ENCODE measurements at places on chromosomes 3 and 15.

GRCh38 chr3:5787861-5788488, 600.5 kb downstream of the EDEM1 start:
- peak; percentile 18 for DNase-seq

- DNase-seq: no peak
Observed at GRCh38 chr3:106529738-106530137, 660.9 kb upstream of the CBLB start.

- no peak for DNase-seq
Observed at GRCh38 chr3:47260605-47261004, 22.0 kb downstream of the KIF9 start.

DNA sequence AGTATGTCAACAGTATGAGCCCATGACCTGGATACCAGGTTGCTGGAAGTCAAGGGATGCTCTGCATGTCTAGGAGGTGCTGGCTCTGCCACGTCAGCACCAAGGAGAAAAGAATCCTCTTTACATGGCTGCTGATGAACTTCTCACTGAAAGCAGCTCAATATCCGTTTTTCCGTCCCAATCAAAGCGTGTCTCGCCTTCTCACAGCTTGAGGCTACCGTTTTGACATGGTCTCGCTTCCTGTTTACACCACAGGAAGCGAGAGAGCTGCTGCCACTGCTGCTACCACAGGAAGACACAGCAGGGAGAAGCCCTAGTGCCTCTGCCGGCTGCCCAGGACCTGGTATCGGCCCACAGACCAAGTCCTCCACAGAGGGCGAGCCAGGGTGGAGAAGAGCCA, 27.3 kb downstream of the STARD5 start:
- peak; percentile 4 for DNase-seq

DNA sequence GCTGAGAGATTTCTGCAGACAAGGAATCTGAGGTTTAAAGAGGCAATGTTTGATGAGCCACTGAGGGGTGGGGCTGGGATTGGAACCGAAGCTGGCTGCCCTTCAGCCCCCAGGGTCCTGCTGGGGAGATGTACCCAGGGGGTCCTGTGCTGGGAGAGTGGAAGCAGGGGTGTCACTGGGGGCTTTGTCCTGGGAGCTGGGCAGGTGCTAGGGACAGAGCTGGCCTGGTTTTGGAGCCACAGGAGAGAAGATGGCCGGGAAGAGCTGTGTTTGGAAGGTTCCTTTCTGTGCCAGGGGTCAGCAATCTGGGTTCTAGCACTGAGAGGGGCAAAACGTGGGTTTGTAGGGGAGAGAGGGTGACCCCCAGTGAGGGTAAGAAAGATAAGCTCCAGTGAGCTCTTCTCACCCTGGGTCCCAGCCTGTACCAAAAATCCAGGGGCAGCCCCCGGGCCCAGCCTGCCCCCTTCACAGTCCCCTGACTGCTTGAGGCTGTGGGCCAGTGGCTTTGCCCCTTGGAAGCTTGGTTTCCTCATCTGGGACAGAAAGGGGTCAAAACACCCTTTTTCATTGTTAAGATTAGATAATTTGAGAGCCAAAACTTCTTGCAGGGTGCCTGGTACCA, 69.6 kb downstream of the SMAD3 start:
- DNase-seq: no peak

DNA sequence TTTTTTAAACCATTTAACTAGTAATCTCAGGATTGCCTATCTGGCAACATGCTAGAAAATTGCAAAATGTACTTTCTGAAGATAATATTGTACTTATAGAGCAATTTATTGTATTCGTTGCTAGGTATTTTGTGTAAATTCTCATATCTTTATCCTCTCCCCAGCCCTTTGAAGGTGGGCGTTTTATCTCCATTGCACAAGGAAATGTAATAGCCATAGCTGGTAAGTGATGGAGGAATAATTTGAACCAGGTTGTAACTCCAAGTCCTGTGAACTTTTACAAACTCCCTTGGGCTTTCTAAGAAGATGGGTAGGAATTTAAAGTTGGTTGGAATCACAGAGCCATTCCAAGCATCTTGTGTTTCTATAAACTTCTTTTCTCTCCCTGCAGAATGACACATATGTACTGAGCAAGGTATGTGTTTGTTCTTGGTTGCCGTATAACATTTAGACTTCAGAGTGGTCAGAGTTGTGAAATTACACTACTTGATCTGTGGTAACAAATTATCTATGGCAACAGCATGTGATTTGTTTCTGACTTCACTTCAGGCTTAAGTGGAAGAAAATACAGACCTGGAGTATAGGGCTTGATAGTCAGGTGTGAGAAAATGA, 170.9 kb downstream of the AKAP13 start:
- peak; percentile 67 for DNase-seq

GRCh38 chr3:128555098-128555825, 62.3 kb upstream of the GATA2 start:
- DNase-seq: no peak

- DNase-seq: no peak
Observed at GRCh38 chr3:89108291-89108550, 800 bp downstream of the EPHA3 start.

DNA sequence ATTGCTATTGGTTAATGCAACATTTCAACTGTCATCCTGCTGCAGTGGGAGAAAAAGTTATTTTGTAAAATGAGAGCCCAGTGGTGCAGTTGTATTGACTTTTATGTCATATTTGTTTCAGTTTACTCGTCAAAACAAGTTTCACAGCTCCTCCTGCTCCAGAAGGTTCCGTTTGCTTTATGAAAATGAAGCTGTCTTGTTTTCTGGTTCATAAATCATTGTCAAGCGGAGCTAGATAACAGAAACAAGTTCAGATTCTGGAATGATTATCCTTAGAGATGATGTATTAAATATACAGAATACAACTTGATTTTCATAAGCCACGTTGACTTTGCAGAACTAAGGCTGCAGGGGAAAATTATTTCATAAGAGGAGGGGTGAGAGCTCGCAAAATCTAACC, 970.5 kb upstream of the NR2F2 start:
- no peak for DNase-seq

DNA sequence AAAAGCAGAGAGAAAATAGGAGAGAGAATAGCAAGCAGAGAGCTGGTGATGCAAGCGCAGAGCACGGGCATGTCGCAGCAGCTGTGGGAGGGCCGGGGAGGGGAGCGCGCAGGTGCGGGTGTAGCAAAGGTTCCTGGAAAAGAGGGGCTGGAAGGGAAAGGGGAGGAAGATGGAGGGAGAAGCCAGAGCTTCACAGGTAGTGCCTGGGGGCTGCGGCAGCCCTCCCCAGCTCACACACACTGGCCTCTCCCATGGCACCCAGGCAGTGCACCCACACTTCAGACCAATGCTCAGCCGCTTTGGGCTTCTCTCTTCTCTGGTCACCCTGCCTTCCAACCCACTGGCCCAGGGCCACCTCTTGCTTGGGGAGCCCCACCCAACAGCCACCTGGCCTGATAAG, 72.1 kb downstream of the ADAMTS7 start:
- no peak for DNase-seq

- peak; percentile 25 for DNase-seq
Observed at GRCh38 chr3:25870452-25870851, 80.6 kb downstream of the OXSM start.

DNA sequence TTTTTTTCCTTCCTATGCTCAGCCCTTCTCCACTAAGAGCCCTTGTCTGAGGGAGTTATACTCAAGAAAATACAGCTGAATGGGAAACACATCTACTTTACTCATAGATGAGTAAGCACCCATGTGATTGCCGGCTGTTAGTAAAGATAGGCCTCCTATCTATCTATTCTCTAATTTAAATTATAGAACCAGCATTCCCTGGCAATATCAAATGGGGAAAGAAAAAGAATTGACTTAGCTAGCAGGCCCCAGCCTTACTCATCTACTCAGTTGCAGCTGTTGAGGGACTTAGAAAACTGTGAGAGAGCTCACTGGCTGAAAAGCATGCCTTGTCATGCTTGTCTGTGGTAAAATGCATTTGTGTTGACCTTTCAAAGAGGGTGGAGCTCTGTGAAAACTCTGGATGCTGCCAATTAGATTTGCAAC, 116.9 kb upstream of the LRRFIP2 start:
- peak; percentile 68 for DNase-seq

- no peak for DNase-seq
Observed at GRCh38 chr3:175308097-175308496, 449.0 kb downstream of the NAALADL2 start.

GRCh38 chr15:70259028-70259424, 161.3 kb upstream of the TLE3 start:
- peak; percentile 78 for DNase-seq

GRCh38 chr3:71629711-71630110, 46.2 kb upstream of the FOXP1 start:
- DNase-seq: no peak

GRCh38 chr3:169522595-169523529, 140.7 kb downstream of the MECOM start:
- no peak for DNase-seq

GRCh38 chr3:171972871-171973348, 66.5 kb upstream of the FNDC3B start:
- peak; percentile 30 for DNase-seq

DNA sequence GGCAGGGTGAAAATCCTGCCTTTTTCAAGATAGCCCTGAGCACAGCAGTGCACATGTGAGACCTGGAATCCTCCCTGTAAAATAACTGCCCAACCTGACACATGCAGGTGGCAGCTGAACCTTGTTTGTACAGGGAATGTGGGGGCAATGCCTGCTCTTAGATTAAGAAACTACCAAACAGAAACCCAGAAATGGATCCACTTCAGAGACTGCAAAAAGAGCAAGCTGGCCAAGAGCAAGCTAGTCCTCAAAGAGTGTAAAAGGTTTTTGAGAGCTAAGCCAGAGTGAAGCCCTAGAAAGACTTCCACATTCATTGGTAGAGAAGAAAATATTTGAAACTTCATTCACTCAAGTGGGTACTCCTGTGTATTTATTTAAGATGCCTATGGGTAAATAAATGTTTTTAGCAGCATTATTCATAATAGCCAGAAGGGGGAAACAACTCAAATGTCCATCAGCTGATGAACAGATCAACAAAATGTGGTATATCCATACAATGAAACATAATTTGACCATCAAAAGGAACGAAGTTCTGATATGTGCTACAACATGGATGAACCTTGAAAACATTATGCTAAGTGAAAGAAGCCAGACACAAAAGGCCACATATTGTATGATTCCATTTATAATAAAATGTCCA, 96.0 kb upstream of the TSC22D2 start:
- DNase-seq: no peak

DNA sequence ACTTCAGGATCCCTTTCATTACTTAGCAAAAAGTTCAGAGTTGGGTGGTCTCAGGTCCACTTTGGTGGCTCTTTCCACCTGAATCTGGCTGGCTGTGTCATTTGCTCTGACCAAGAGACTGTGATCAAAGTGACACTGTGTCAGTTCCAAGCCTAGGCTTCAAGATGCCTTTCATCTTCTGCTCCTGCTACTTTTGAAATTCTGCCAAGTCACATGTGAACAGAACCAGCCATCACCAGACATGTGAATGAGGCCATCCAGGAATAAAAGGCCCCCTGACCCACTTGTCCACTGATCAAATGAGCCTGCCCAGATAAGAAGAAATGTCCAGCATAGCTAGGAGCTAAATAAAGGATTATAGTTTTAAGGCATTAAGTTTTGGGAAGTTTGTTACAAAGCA, 132.2 kb downstream of the OSBPL10 start:
- no peak for DNase-seq

DNA sequence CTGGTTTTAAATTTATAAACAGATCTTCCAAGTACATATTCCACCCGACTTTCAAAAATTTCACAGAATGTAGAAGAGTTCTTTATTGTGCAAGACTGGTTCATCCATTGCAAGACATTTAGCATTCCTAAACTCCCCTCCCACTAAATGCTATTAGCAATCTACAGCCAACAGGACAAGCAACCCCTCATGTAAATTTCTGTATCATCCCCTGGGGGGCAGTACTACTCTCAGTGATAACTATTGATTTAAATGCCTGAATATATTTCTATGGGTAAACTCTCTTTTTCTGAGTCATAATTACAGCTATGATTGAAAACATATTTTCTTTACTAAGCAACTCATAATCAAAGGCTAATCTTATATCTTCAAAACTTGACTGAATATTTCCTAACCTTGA, 10.7 kb upstream of the SLC15A2 start:
- peak; percentile 10 for DNase-seq
